Neural crest cell (in vitro differentiated cells): ENCODE measurements at places on chromosomes 7 and 10. TPM values are rescaled to one million over a fixed set of nuclear protein-coding genes. Genes with fewer than 3 reads are reported as not detected.

HTRA1 gene
- 8.2 and 9.0 TPM in 2 replicates for total RNA-seq

ZNF248 gene
- 11.7 and 12.6 TPM in 2 replicates for total RNA-seq

SUGCT gene
- 5.9 and 7.8 TPM in 2 replicates for total RNA-seq

PRSS2 gene
- total RNA-seq, result not detected in 2 replicates

CCL26 gene
- total RNA-seq, result not detected in 2 replicates

TMEM26 gene
- total RNA-seq, result 0.05 and 0.23 TPM in 2 replicates

ACTL6B gene
- 2.4 and 3.1 TPM in 2 replicates for total RNA-seq

TIMM23 gene
- 72.0 and 73.9 TPM in 2 replicates for total RNA-seq

VWA2 gene
- not detected in 2 replicates for total RNA-seq

TRPV5 gene
- total RNA-seq, result 0.07 TPM in 1 of 2 replicates, not detected in the other

SPDYE1 gene
- total RNA-seq, result not detected in 2 replicates

DNA sequence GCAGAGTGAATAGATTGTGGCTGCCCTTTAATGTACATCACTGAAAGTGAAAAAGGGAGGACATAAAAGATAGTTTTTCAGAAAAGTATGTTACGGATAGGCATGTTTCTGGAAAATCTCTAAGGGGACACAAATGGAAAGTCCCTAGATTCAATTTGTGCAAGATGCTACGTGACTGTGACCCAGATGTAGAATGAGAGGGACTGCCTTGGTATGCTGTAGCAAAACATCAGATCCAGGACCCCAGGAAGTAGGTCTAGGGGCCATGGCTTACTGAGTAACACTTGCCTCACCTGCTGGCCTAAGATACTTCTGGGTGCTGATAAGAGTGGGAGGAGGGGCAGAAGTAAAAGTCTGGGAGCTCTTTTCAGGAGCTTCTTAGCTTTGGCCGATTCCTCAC, 191.2 kb upstream of the PHYHIPL start:
- H3K4me1 ChIP-seq, result peaks cover 41% of the 10 kb centered on the region
- H3K27me3 ChIP-seq, result no peaks in the 10 kb centered on the region
- DNase-seq, result no peak
- no peak overlapping the region for H3K4me3 ChIP-seq
- no peak overlapping the region for H3K27ac ChIP-seq

- H3K27me3 ChIP-seq, result peaks cover 48% of the 10 kb centered on the region
- H3K4me1 ChIP-seq, result peaks cover 11% of the 10 kb centered on the region
- H3K36me3 ChIP-seq, result no peaks in the 10 kb centered on the region
- no peak overlapping the region for H3K27ac ChIP-seq
- H3K4me3 ChIP-seq, result peak overlapping the region; percentile 91
Observed at GRCh38 chr7:87628780-87629569, 777 bp downstream of the RUNDC3B start.

GRCh38 chr10:70779511-70780369, 5.4 kb downstream of the TBATA start:
- peak overlapping the region; percentile 94 for H3K27ac ChIP-seq
- H3K4me1 ChIP-seq, result no peaks in the 10 kb centered on the region
- H3K4me3 ChIP-seq, result no peak overlapping the region
- H3K36me3 ChIP-seq, result no peaks in the 10 kb centered on the region
- DNase-seq, result no peak
- no peaks in the 10 kb centered on the region for H3K27me3 ChIP-seq

DNA sequence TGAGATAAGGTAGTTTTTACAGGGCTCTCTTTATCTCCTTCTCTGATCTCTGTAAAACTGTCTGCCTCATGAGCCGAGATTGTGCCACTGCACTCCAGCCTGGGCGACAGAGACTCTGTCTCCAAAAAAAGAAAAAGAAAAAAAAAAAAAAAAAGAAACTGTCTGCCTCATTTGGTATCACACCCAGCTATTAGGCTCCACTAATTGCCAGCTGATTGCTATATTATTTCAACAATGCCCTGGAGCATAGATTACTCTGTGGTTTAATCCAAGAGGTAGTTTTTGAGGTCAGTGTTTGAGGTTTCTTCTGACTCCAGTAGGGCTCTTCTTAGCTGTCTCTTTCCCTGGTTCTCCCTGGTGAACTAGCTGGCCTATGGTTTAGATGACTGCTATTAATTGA, 268.1 kb upstream of the PLPP4 start:
- no peaks in the 10 kb centered on the region for H3K4me1 ChIP-seq
- no peak for DNase-seq
- no peaks in the 10 kb centered on the region for H3K27me3 ChIP-seq
- no peak overlapping the region for H3K4me3 ChIP-seq
- H3K27ac ChIP-seq, result no peak overlapping the region

- no peak overlapping the region for H3K27ac ChIP-seq
- H3K4me1 ChIP-seq, result no peaks in the 10 kb centered on the region
- no peak for DNase-seq
- H3K27me3 ChIP-seq, result no peaks in the 10 kb centered on the region
- H3K36me3 ChIP-seq, result no peaks in the 10 kb centered on the region
Observed at GRCh38 chr7:65820287-65820950, 52.5 kb upstream of the VKORC1L1 start.

DNA sequence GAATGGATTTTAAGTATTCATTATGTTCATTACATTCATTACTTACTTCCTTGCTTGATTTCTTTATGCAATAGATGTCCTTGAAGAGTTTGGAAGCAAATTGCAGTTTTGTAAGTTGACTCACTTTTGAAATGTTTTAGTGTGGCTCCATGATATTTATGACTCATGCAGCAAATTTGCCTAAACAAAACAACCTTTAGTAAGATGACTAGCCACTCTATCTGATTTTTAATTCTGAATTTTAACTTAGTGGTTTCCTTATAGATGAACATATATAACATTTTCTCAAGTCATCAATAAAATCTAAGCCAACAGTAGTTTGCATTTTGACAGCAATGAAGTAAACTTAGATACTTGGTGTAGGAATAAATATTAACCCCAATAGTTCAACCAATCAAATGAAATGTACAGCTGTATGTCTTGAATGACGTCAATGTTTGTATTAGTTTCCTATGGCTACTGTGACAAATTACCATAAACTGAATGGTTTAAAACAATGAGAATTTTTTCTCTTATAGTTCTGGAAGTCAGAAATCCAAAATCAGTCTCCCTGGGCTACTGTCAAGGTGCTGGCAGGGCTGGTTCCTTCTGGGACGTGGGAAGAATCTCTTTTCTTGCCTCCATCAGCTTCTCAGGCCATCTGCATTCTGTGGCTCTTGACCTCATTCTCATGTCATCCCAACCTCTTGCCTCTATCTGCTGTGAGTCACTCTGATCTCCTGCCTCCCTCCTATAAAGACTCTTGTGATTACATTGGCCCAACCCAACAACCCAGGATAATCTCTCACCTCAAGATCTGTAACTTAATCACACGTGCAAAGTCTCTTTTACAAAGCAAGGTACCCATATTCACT, 73.4 kb downstream of the AHR start:
- H3K36me3 ChIP-seq, result no peaks in the 10 kb centered on the region
- no peaks in the 10 kb centered on the region for H3K4me1 ChIP-seq
- H3K27me3 ChIP-seq, result no peaks in the 10 kb centered on the region
- no peak for DNase-seq
- H3K27ac ChIP-seq, result no peak overlapping the region
- no peak overlapping the region for H3K4me3 ChIP-seq

DNA sequence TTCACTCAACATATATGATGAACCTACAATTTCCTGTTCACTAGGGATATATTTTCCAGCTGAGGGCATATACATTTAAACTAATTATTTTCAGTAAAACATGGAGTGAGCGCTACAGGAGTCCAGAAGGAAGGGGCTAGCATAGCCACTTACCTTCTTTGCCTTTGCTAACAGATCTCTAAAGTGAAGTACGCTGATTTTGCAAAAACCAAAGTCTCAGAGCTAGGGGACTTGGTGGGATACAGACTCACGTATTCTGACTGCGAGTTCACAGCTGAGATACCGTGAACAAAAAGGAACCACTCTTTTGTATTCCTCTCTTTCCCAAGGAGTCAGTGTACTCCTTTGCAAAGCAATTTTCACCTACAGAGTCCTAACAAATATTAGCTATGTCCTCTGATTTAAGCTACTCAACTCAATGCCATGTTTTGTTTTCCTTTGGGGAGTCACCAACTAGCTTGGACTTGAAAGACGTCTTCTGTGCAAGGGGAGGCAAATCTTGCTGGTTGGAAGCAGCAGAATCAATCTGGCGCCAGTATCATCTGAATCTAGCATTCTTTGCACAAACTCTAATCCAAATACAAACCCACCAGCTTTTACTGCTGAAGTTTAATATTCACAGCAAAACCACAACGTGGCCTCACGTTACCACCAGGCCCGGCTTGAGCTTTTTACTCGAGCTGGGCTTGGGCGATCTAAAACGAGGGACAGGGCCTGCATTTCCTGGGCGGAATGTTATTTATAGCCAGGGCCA, 657 bp downstream of the CDNF start:
- DNase-seq, result no peak
- H3K27me3 ChIP-seq, result no peaks in the 10 kb centered on the region
- peak overlapping the region; percentile 93 for H3K27ac ChIP-seq

- H3K4me3 ChIP-seq, result no peak overlapping the region
- H3K27ac ChIP-seq, result no peak overlapping the region
- no peaks in the 10 kb centered on the region for H3K36me3 ChIP-seq
- H3K4me1 ChIP-seq, result no peaks in the 10 kb centered on the region
Observed at GRCh38 chr10:55144001-55144400, 343.0 kb upstream of the PCDH15 start.

- H3K36me3 ChIP-seq, result peaks cover 2% of the 10 kb centered on the region
- DNase-seq, result no peak
- no peak overlapping the region for H3K27ac ChIP-seq
- peaks cover 5% of the 10 kb centered on the region for H3K27me3 ChIP-seq
- no peak overlapping the region for H3K4me3 ChIP-seq
Observed at GRCh38 chr7:4483851-4484250, 198.2 kb upstream of the FOXK1 start.

- H3K4me1 ChIP-seq, result no peaks in the 10 kb centered on the region
- peaks cover 34% of the 10 kb centered on the region for H3K36me3 ChIP-seq
- no peak overlapping the region for H3K27ac ChIP-seq
Observed at GRCh38 chr10:1133495-1134045, 77.4 kb downstream of the WDR37 start.

DNA sequence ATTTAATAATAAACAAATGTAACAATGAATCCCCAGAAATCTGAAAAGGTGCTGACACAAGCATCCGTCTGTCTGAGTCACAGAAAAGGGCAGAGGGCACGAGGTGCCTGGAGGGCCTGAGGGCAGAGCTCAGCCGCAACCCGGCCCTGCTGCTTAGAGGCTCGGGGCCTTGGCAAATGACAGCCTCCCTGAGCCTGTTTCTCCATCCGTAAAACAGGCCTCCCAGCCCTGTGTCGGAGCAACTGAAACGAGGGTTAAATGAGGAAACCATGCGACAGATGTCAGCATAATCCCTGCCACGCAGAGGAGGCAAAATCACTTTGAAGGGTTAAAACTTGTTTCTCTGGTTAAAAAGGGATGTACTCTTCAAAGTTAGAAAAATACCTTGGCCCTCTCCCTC, 24.9 kb downstream of the NUDT1 start:
- H3K27ac ChIP-seq, result no peak overlapping the region
- peaks cover 14% of the 10 kb centered on the region for H3K4me1 ChIP-seq
- H3K36me3 ChIP-seq, result peaks cover 12% of the 10 kb centered on the region
- no peak for DNase-seq

GRCh38 chr7:142357953-142358520, 100.2 kb upstream of the PRSS58 start:
- H3K4me1 ChIP-seq, result peaks cover 17% of the 10 kb centered on the region
- H3K27me3 ChIP-seq, result no peaks in the 10 kb centered on the region
- peak overlapping the region; percentile 57 for H3K27ac ChIP-seq
- H3K36me3 ChIP-seq, result peaks cover 4% of the 10 kb centered on the region

GRCh38 chr10:25509151-25509550, 334.4 kb downstream of the GPR158 start:
- H3K4me3 ChIP-seq, result no peak overlapping the region
- H3K27me3 ChIP-seq, result no peaks in the 10 kb centered on the region
- no peaks in the 10 kb centered on the region for H3K36me3 ChIP-seq
- peaks cover 5% of the 10 kb centered on the region for H3K4me1 ChIP-seq
- no peak overlapping the region for H3K27ac ChIP-seq
- DNase-seq, result no peak

- H3K4me1 ChIP-seq, result no peaks in the 10 kb centered on the region
- DNase-seq, result no peak
- H3K4me3 ChIP-seq, result no peak overlapping the region
- peaks cover 2% of the 10 kb centered on the region for H3K27me3 ChIP-seq
- no peak overlapping the region for H3K27ac ChIP-seq
Observed at GRCh38 chr7:41817386-41817785, 114.5 kb upstream of the INHBA start.

DNA sequence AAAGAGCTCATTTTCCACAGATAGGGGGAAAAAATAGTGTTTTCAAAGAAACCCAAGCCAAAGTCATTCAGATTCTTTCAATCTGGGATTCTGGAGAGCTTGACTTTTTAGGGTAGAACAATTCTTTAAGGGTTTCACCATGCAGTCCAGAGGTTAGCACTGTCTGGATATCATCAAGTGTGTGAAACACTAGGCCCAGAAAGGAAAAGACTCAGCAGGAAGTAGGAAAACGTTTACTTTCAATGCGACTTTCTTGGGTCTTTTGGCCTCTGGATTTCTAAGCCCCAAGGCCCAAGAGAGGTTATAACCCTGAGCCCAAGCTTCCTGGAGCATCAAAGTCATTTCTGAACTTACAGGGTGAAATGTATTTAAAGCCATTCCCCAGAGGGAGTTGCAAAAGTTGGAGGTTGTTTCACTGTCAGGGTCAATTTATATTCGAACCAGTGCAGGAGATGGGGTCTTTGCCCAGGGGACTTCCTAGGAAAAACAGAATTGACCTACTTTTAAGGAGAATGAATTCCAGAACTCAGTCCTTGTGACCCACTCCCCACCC, 158.0 kb downstream of the C7orf25 start:
- H3K4me3 ChIP-seq, result peak overlapping the region; percentile 48
- peak overlapping the region; percentile 22 for H3K27ac ChIP-seq
- peaks cover 4% of the 10 kb centered on the region for H3K36me3 ChIP-seq
- peak; percentile 9 for DNase-seq

- no peaks in the 10 kb centered on the region for H3K27me3 ChIP-seq
- H3K27ac ChIP-seq, result no peak overlapping the region
Observed at GRCh38 chr7:69703099-69703498, 104.8 kb downstream of the AUTS2 start.

GRCh38 chr7:151845412-151846205, 31.3 kb downstream of the PRKAG2 start:
- H3K4me3 ChIP-seq, result no peak overlapping the region
- H3K27ac ChIP-seq, result no peak overlapping the region

GRCh38 chr7:106893591-106893990, 28.5 kb downstream of the PIK3CG start:
- no peak overlapping the region for H3K4me3 ChIP-seq
- H3K27me3 ChIP-seq, result no peaks in the 10 kb centered on the region
- no peaks in the 10 kb centered on the region for H3K4me1 ChIP-seq
- no peak overlapping the region for H3K27ac ChIP-seq
- no peaks in the 10 kb centered on the region for H3K36me3 ChIP-seq
- DNase-seq, result no peak

- no peaks in the 10 kb centered on the region for H3K27me3 ChIP-seq
- no peak overlapping the region for H3K27ac ChIP-seq
- H3K36me3 ChIP-seq, result no peaks in the 10 kb centered on the region
- no peak overlapping the region for H3K4me3 ChIP-seq
Observed at GRCh38 chr7:115346685-115347084, 424.8 kb downstream of the MDFIC start.

GRCh38 chr7:115496006-115496405, 534.6 kb downstream of the TFEC start:
- H3K4me1 ChIP-seq, result no peaks in the 10 kb centered on the region
- no peaks in the 10 kb centered on the region for H3K36me3 ChIP-seq
- H3K4me3 ChIP-seq, result no peak overlapping the region
- no peak for DNase-seq
- no peak overlapping the region for H3K27ac ChIP-seq

GRCh38 chr7:126843336-126843735, 409.4 kb downstream of the GRM8 start:
- H3K36me3 ChIP-seq, result no peaks in the 10 kb centered on the region
- DNase-seq, result no peak
- H3K27ac ChIP-seq, result no peak overlapping the region
